Mammary epithelial cell (primary cell): ENCODE measurements at places on chromosomes 5 and 9. TPM values are rescaled to one million over a fixed set of nuclear protein-coding genes. Genes with fewer than 3 reads are reported as not detected.

GRCh38 chr5:156147261-156147943 lies 179.6 kb upstream of the SGCD start:
- no peak for DNase-seq

PHF2 gene
- 5.9 TPM for polyA plus RNA-seq

TUSC1 gene
- 4.6 TPM for polyA plus RNA-seq

DNA sequence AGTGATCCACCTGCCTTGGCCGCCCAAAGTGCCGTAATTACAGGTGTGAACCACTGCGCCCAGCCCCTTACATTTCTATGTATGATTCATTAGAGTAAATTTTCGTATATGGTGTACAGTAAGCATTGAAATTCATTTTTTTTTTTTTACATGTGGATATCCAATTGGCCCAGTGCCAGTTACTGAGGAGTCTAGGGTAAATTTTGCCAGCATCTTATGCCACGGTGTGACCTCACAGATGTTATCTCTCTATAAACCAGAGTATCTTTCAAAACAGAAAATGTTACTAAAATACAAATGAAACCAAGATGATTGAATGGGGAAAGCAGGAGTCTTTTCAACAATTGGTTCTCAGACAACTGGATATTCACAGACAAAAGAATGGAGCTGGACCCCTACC lies 64.7 kb downstream of the IPPK start:
- no peak for DNase-seq

GRCh38 chr9:11194246-11194645 lies 581.4 kb upstream of the PTPRD start:
- DNase-seq = no peak

- DNase-seq = no peak
These were observed 12.9 kb downstream of the ANKRD33B start for GRCh38 chr5:10576790-10577189.

TPM2 gene
- 276 TPM for polyA plus RNA-seq

- DNase-seq = no peak
These were observed 50.1 kb upstream of the POU5F2 start for GRCh38 chr5:93791518-93791972.

DNA sequence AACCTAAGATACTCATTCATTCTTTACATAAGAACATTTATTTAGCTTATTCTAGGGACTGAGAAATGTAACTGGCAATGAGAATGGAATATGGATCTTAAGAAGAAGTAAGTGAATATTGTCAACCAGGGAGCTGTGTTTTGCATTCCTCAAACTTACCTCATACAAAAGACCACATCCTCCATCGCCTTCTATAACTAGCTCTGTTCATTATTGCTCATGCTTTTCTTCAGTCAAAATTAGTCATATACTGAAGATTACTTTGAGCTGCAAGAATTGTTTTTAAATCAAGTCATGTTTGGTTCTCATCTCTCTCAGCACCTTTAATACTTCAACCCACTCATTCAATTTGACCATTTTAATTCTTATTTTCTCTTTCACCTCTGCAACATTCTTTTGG lies 140.3 kb upstream of the RASA1 start:
- peak; percentile 81 for DNase-seq
